Kasumi-1 (cell line): ENCODE measurements at places on chromosomes 7 and 10.

DNA sequence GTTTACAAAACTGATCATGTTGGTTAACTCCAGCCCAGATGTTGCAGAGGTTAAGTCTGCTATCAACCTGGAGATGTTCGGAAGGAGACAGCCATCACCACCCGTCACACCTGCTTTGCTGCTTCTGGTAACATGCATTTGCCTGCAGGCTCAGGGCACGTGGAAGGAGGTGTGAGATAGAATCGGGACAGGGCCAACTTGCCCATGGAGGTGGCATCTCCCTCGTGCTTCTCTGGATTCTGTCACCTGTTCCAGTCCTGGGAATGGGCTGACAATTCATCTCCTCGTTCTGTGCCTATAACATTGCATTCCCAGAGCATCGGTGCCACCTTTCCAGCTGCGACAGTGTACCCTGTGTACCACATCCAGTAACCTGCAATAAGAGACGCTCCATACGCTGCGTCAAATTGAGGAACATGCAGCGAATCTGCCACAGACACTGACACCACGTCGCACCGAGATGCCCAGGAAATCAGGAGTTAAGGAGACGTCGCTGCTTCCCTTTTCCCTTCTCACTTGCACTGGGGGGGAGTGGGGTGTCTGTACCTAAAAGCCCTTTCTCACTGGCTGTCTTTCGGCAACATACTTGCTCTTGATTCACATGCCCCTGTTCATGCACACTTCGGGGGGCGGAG lies 65.8 kb downstream of the ADARB2 start:
- DNase-seq, result no peak

DNA sequence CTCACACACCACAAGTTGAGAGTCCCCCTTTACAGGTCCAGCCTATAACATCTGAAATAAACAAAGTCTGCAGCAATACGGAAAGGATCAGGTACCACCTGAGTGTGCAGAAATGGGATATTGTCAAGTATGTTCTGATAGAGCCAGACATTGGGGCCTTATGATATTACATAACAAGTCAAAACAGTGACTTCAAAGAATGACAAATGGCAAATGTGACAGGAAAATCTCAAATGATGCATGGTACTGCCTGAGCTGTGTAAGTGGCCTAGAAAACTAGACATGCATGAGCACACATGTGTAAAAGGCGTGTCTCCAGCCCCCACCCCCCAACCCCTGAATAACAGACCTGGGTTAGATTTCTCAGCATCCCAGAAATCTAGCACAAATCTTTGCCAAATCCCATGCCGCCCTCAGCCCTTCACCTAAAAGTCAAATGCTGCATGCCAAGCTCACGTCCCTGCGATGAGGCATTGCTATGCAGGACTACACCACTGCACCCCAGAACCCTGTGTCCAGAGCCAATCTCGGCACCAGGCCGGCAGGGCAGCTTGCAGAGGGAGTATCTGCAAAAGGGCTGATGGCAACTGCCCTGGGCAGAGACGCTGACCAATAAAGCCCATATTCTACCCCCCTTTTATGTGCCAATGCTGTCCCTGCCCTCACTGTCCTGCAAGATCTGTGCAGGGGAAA lies 58.8 kb downstream of the PRKAG2 start:
- DNase-seq, result no peak

DNA sequence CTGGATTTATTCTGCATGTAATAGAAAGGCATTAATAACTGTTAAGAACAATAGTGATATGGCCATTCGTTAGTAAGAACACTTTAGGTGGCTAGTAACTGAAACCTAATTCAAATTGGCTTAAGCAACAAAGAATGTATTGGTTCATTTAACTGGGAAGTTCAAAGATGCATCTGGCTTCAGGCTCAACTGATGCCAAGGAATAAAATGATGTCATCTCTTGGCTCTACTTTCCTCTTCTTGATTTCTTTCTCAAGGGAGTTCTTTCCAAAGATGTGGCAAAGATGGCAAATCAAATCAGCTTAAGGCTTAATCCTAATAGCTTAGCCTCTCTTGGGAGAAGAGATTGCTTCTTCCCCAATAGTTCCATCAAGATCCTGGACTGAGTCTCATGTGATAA lies 51.6 kb downstream of the PIK3CG start:
- no peak for DNase-seq

GRCh38 chr7:41715000-41715399 lies 12.1 kb upstream of the INHBA start:
- DNase-seq, result no peak

DNA sequence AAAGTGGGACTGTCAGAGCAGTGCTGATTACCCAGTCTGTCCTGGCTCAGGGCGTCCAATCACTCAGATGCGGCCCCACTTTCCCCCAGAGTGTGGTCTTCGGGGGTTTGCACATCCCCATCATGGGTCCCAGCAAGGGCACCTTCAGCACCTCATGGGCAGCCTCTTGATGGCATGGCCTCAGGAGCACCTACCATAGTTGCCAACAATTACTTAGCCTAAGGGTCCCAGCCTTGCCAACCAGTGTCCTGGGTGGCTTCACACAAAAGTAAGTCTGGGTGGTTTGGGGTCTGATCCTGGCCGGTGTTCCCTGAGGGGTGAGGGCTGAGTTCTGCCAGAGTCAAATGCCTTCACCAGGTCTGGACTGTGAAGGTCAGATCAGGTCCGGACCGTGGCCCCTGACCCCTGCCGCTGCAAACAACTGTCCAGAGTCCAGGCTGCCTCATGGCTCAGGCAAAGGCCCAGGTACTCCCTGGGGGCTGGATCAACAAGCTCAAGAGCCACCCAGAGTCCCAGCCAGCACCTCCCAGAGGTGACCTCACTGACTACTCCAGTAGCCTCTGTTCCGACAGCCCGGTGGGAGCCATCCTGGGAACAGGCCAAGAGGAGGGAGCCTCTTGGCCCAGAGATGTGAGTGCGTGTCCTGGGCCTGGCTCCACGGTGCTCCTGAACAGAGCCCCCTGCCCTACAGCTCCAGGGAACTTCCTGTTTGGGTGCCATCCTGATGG lies 6.2 kb upstream of the MARVELD1 start:
- DNase-seq, result no peak

- DNase-seq, result peak; percentile 63
These were observed 190.9 kb downstream of the FANK1 start for GRCh38 chr10:126087153-126087680.

DNA sequence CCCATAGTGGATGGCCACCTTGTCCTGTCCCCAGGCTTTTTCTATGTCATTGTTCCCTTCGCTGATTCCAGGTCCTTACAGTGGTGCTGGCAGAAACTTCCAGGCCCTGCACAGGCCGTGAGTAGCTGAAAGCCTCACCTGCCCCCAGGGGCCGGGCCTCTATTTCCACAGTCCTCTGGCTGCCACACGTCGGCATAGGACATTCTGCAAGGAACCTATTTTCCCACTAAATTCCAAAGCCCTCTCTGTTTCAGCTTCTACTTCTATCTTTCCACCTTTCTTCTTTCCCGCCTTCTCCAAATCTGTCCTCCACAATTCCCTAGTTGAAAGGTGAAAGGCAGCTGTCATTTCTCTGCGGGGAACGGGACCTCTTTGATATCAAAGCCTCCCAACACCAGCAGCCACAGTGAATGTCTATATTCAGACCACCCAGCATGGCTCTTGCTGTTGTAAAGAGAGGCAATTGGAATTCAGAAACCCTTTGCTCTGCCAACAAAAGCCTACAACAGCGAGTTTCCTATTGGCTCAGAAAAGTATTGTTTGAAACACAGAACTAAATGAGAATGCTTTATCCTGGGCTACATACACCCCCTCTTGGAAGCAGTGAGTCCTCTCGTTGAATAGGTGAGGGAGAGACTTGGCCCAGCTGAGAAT lies 607.7 kb downstream of the GALNT17 start:
- no peak for DNase-seq

GRCh38 chr7:25663877-25664276 lies 435.6 kb upstream of the NPVF start:
- DNase-seq, result no peak

GRCh38 chr10:114501650-114502049 lies 97.3 kb upstream of the AFAP1L2 start:
- DNase-seq, result no peak

- no peak for DNase-seq
These were observed 177.0 kb downstream of the ZNF438 start for GRCh38 chr10:30854656-30855055.

GRCh38 chr10:19480353-19480752 lies 335.9 kb upstream of the PLXDC2 start:
- DNase-seq, result no peak

GRCh38 chr7:77800158-77800557 lies 1.6 kb downstream of the PHTF2 start:
- DNase-seq, result peak; percentile 18

DNA sequence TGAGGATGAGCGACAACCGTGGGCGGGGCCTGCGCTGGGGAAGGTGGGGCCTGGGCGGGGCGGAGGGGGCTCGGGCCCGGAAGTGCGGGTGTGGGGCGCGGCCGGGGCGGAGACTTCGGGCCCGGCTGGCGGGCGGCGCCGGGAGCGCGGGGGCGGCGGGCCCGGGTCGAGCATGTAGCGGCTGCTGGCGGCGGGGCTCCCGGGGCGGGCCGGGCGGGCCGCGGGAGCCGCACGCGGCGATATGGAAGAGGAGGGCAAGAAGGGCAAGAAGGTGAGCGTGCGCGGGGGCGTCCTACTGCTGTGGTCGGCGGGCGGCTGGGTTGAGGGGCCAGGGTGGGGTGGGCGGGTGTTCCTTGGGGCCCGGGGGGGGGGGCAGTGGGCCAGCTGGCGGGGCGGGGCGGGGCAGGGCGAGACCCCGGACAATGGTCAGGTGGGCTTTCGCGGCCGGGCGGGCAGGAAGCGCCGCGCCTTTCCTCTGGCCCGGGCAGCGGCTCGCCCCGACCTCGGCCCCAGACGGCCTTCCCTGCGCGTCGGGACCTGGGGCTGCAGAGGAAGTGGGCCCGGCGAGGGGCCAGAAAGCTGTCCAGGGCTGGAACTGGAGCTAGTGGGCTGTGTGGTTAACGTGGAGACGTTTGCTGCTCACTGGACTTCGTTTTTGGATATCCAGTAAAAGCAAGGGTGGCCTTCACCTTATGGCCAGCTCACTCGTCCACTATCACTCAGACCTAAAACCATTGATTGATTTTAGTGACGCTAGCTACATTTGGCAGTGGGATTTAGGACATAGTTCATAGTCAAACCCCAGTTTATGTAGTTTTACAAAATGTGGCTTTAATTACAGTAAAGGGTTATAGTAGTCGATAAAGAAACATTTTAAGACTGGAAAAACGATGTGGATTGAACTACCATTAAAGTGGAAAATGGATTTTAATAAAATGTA lies at the start of gene CCM2:
Gene CCM2 (plus strand): TSS at position 109 of the 940 bp plus-strand sequence. CDS start 133 bp downstream, at position 242.
- no peak for DNase-seq

DNA sequence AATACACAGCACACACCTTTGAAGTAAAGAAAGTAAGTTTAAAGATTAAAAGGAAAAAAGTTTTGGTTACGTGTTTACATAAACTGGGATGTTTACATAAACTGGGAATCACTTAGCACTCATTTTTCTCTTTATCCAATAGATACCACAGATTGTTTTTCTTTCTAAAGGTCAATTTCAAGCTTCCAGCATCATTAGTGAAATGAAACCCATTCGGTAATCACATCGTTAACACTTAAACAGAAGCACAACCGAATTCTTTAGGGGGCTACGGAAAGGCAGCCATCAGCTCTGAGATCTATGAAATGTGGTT lies 1.1 kb downstream of the ODAD2 start:
- no peak for DNase-seq
